ENCODE measurements at places on chromosomes 4 and X.

- no peak for DNase-seq
Observed at GRCh38 chrX:9403374-9403773, 61.5 kb upstream of the TBL1X start.

DNA sequence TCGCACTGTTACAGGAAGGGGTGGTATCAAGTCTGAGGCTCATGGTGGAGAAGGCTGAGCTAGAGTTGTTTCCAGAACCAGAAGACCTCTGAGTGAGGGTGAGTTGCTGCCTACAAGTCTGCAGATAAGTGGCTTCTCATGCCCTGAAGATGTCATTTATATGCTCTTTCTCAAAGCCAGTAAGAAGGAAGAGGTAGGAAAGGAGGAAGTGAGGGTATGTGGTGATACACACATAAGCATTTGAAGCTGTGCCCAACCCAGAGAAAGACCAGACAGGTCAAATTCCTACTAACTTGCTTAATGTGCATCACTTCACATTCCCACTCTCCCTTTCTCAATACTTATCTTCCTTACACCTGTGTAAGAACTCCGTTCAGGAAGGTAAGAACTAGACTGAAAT, at the start of gene PPBP:
Gene PPBP, minus strand, starts transcription at position 130 of the 400 bp plus-strand sequence. Its CDS starts 87 bp downstream, at position 43.
- no peak for DNase-seq

DNA sequence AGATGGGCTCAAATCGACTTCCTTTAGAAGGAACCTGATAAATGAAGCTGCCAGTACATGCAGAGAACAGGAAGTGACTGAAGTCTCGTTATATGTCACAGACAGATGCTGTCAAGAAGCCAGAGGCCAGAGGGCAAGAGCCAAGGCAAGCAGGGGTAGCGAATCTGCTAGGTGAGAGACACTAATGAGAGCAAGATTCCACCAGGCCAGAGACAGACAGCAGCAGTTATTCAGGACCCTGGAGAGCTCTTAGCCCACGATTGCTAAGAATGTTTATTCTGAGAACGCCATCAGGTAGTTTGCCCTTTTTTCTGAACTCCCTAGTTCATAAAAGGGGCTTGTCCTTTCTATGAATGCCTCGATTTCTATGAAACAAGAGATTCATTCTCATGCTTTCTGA, 73.7 kb downstream of the BEND2 start:
- DNase-seq = no peak

- no peak for DNase-seq
Observed at GRCh38 chr4:87524456-87524855, 4.7 kb downstream of the SPARCL1 start.

GRCh38 chrX:124010566-124010965, 49.1 kb downstream of the STAG2 start:
- DNase-seq = no peak

- DNase-seq = no peak
Observed at GRCh38 chr4:78756776-78757175, 19.4 kb upstream of the BMP2K start.

DNA sequence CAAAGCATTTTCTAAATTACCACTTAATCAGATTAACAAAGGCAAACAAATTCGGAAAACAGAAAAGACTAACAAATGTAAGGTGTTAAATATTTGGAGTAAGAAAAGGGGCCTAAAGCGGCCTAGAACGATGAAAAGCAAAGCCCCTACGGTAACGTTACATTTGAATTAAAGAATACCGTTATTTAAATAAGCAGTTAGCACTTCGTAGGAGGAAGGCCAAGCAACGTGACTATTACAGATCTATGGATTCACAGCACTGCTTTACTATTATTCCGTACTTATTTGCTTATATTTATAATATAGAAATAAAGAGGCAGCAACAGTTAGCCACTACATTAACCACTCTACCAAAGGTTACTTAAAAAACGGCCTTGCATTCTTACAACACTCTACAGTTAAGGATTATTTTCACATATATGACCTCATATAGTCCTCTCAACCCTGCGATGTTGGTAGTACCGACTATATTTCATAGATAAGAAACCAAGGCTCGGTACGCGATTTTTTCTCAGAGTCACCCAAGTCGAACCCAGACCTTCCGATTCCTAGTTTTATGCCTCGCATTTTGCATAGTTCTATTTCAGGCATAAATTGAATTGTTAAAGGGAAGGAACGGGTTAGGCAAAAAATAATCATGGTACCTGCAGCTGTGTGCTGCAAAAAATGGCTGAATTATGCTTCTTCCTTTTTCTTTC, 2.9 kb downstream of the KLHL15 start:
- DNase-seq = no peak

DNA sequence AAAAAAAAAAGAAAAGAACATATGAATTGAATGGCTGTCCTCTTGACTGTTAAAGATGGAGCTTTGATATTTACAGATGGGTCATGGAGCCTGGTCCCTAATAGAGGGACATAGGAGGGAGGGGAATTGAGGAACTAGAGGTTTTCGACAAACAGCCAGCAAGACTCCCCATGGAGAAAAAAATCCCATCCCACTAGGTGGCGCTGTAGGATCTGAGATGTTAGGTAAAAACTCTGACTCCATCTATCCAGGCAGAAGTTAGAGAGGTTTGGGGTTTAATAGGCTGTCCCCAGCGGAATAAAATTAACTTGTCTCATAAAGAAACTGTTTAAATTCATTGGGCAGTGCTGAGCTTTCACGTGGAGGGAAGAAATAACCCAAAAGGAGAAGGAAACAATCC, 45.9 kb downstream of the HMGB2 start:
- DNase-seq = no peak

DNA sequence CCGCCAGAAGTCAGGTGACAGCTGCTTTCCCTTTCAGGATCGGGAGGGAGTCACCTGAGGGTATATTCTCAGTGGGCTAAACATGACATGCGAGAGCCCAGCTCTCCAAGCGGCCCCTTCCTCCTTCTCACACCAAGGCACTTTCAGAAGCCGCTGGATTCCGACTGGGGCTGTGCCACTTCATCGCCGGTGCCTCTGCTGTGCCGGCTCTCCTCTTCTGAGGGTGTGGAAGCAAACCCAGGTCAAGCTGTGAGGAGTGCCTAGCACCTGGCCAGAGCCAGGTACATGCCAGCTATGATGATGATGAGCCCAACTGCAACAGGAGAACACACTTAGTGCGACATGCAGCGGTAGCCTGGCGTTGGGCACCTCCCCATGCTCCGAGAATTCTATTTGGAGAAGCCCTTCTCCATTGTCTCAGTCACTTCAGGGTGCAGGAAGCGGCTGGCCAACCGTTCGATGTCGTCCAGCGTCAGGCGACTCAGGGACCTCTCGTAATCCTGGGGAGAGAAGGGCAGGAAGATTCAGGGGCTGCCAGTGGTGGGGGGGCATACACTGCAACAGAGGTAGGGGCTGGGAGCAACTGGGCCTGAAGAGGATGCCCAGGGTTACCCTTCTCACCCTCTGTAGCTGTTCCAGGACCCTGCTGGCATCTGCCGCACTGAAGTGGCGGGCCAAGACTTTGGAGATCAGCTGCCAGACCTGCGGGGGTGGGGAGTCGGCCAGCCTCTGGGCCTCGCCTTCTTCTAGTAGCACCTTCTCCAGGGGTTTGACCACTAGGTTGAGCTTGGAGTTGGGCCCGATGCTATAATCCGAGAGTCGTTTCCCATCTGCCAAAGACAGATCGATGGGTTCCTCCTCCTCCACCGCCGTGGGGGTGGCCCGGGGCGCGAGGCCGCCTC, 1.0 kb downstream of the UBL4A start:
- no peak for DNase-seq

- DNase-seq = no peak
Observed at GRCh38 chr4:87803421-87803820, 4.1 kb downstream of the IBSP start.

GRCh38 chr4:69049860-69050259, 46.4 kb upstream of the UGT2B7 start:
- no peak for DNase-seq

DNA sequence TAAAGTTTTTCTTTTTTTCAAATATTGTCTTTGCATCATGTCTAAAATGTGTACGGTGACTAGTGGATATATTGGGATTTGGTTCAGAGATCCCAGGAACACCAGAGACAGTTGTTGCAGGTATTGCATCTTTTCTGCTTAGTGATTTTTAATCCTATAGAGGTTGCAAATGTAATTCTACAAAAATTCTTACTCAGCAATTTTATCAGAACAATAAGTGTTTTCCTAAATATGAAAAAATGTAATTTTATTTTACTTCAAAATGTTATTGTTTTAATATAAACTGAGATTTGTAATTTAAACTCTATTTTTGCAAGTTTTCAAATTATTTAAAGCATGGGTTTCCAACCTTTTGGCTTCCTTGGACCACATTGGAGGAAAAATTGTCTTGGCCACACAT, 8.2 kb downstream of the ZNF718 start:
- DNase-seq = no peak

- DNase-seq = no peak
Observed at GRCh38 chr4:135354876-135355275, 1153.3 kb upstream of the PABPC4L start.

DNA sequence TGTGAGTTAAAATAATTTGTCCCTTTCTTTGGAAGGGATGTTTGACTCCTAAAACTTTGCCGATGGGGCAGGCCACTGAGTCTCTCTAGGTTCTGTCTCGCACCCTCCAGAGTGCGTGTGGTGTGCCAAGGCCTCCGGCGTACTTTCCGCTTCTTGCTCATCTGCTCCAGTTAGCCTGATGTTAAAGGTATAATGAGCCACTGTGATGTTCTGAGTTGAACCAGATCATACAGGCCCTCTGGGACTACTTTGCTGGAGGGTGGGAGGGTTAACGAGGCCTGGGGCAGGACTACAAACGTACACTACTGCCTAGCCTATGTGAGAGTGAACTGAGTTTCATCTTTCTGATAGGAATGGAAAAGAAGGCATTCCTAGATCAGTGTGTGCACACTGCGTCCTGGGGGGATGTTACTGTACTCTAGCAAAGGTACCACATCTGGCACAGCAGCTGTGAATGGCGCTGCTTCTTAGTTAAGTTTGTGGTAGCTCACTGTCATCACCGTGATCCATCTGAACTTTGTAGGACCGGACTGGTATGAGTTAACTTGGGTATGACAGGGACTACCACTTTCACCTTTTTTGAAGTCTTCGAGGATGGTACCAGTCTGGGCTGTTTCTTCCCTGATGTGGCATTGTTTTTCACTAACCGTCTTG, 60.2 kb downstream of the RGS12 start:
- DNase-seq = no peak

GRCh38 chr4:184636897-184637296, 12.3 kb downstream of the CASP3 start:
- DNase-seq = no peak

DNA sequence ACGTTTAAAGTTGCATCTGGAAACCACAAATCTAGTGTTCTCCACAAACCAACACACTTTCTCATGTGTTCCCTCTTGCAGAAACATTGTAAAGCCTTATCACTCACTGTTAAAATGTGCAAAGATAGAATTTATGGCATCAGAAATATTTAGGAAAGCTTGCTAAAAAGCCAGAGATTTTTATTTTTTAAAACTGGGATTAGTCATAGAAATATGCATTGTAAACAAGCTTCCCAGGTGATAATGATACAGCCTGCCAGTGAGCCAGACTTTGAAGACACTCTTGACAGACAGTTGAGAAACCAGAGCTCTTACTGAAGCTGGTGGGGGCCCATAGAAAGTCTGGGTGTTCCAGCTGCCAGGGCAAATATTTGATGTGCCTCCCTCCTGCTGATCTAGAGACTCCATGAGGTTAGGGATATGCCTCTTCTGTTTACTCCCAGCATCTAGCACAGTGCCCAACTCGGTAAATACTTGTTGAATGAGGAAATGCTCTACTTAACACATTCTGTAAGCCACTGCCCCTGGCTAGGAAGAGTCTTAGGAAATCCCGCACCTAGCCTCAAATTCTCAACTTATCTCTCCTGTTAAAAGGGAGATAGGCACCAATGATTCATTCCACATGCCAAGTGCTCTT, 179.0 kb upstream of the RASGEF1B start:
- peak; percentile 91 for DNase-seq

GRCh38 chr4:116400480-116400879, 684.9 kb downstream of the TRAM1L1 start:
- no peak for DNase-seq

DNA sequence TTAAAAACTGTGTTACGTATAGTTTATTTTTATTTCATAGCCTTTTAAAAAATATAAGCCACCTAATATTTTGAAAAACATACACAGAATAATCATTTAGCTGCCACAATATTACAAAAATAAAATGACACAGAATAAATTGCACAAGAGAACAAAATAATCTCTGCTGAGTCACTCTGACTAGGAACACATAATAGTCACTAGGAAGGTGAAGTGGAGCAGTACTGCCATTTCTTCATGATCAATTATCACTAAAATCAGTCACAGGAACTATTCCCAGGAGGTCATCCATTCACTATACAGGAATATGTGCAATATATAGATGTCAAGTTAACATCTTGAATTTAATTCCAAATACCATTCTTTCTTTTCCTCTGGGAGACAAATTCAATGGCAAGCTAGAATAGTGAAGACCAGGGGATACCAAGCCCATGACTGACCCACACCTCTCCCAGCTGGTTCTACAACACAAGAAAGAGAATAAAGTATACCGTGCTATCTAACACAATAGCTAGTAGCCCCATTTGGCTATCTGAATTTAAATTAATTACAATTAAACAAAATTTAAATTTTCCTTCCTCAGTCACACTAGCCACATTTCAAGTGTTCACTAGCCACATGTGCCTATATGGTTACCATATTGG, 5.9 kb downstream of the SMIM43 start:
- no peak for DNase-seq

GRCh38 chr4:106618956-106619355, 250.4 kb upstream of the GIMD1 start:
- no peak for DNase-seq

DNA sequence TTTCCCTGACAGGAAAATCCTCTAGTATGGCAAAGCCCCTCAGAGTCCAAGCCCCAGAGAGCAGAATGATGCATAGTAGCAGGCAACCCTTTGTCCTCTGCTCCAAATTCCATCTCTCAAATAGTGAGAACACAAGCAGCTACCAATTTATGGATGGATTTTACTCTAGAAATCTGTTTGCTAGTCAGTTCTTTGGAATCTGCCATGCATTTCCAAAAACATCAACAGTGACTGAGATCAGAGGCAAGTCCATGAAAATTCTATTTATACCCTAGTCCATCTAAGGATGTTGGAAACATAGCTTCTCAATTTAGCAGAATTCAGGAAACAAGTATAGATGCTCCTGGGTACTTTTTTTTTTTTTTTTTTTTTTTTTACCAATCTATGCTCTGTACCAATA, 10.0 kb upstream of the CC2D2A start:
- no peak for DNase-seq

GRCh38 chrX:22135994-22136684, 104.0 kb downstream of the PHEX start:
- peak; percentile 69 for DNase-seq

DNA sequence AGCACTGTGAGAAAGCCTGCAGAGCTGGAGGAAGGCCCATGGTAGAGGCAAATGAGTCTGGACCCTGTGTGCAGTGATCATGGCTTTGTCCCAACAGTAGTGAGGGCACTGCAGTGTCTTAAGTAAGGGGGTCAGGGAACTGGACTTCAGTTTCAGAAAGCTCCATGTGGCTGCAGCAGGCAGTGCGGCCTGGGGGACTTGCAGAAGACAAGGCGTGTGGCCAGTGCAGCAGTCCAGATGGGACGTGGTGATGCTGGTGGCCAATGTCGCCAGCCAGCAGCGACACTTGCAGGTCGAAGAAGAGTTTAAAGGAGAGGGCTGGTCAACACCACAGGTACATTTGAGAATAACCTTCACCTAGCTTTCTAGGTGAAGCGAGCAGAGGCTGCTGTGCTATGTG, 113.4 kb downstream of the ZNF827 start:
- no peak for DNase-seq

GRCh38 chr4:15031197-15031596, 28.9 kb downstream of the CPEB2 start:
- DNase-seq = no peak

- DNase-seq = no peak
Observed at GRCh38 chr4:177182166-177182565, 127.5 kb upstream of the NEIL3 start.

Data from NCI-H345 (cell line).